ENCODE measurements at places on chromosomes 1 and 21.
A peak's percentile ranks its signal among the peaks of the same experiment; 100 is the strongest.

GRCh38 chr1:201542309-201543035 lies 3.5 kb downstream of the NAV1 start:
- DNase-seq: no peak

DNA sequence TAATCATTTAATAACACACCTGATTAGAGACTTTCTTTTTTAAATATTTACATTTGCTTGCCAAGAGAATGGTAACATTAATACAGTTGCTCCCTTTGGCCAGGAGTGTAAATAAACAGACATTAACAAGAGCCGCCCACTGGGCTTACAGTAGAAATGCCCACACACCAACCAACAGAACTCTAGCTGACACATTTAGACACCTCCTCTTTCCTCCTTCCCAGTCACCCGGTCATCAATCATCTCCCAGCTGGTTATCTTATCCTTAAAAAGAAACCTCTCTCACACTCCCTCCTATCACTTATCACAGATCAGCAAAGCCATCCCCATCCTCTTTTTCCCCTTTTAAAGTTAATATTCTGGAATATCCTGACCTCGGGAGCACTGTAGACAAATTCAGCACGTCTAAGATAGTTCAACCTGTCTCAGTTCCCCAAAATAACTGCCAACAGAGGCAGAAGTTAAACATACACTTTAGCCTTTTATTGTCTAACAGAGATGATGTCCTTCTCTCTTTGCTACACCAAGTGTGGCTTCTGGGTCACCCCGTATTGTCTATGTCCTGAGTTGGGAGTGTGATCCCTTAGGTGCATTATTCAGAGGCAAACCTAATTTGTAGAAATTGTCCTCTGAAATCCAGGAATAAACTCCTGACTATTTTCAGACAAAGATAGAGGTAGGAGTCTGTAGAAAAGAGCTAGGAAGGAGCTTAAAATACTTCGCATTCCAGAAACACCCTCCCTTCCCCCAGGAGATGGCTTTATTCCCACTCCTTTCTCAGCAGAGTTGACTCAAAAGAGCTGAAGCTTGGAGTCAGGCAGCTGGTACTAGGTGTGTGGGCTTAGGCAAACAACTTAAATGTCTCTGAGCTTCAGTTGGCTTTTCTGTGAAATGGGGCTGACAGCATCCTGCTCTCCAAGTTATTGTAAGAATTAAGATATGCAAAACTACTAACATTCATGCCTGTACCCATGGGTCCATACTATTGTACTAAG lies 8.8 kb downstream of the MYCL start:
- DNase-seq: peak; percentile 36

DNA sequence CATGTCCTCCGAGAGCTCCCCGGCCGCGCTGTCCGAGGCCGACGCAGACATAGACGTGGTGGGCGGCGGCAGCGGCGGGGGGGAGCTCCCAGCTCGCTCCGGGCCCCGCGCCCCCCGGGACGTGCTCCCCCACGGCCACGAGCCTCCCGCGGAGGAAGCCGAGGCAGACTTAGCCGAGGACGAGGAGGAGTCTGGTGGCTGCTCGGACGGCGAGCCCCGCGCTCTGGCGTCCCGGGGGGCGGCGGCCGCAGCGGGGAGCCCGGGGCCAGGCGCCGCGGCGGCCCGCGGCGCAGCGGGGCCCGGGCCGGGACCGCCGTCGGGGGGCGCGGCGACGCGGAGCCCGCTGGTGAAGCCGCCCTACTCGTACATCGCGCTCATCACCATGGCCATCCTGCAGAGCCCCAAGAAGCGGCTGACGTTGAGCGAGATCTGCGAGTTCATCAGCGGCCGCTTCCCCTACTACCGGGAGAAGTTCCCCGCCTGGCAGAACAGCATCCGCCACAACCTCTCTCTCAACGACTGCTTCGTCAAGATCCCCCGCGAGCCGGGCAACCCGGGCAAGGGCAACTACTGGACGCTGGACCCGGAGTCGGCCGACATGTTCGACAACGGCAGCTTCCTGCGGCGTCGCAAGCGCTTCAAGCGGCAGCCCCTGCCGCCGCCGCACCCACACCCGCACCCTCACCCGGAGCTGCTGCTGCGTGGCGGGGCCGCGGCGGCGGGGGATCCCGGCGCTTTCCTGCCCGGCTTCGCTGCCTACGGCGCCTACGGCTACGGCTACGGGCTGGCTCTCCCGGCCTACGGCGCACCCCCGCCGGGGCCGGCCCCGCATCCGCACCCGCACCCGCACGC lies 547 bp downstream of the FOXD2 start:
- no peak for DNase-seq

DNA sequence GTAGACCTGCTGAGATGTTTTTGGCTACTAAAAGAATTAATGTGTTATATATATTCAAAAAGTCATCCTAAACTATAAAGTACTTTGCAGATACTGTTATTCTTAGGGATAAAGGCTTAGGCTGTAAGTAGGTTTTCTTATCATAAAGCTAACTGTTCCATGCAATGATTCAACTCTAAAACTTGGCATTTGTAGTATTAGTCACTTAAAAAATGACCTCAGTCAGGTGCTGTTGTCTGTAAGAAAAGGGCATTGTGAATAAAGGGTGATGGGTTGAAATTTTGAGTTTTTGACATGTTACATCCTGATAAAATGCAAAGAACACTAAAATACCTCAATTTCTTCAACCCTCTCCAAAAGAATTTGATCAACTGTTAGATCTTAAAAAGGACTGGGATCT lies 32.9 kb downstream of the ADCY10 start:
- no peak for DNase-seq

- DNase-seq: no peak
Observed at GRCh38 chr1:17134724-17135123, 15.5 kb upstream of the PADI2 start.

GRCh38 chr1:68969441-68969840 lies 472.6 kb upstream of the DEPDC1 start:
- no peak for DNase-seq

DNA sequence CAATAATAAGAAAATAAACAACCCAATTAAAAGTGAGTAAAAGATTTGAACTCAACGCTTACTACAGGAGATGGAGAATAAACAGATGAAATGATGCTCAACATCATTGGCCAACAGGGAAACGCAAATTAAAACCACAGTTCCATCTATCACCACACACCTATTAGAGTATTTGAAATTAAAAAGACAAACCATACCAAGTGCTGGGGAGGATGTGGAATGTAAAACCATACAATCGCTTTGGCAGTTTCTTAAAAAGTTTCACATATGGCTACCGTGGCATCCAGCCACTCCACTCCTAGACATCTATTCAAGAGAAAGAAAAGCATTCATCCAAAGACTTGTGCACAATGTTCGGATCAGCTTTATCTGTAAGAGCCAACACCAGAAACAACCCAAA lies 1.3 kb upstream of the LRRC3 start:
- no peak for DNase-seq

DNA sequence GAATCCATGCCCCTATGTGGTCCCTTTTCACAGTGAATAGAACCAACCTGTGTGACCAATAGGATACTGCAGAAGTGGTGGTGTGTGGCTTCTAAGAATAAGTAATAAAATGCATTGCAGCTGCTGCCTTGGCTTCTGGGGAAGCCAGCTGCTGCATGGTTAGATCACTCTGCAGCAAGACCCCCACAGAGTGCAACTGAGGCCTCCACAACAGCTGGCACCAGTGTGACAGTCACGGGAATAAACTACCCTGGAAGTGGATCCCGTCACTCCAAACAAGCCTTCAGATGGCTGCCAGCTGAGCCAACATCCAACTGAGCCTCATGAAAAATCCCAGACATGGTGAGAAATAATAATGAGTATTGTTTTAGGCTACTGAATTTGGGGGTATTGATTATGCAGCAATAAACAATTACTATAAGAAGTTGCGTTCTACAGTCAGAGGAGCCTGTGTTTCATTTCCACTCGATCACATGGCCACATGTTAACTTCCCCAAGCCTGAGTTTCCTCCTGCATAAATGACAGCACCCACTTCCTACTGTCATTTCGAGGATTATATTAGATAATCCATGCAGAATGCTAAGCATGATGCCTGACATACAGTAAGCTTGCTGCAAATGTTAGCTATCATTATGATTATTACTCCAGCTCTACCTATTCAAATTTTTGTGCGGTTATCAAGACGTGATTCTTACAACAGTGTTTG lies 20.8 kb upstream of the COG2 start:
- no peak for DNase-seq

DNA sequence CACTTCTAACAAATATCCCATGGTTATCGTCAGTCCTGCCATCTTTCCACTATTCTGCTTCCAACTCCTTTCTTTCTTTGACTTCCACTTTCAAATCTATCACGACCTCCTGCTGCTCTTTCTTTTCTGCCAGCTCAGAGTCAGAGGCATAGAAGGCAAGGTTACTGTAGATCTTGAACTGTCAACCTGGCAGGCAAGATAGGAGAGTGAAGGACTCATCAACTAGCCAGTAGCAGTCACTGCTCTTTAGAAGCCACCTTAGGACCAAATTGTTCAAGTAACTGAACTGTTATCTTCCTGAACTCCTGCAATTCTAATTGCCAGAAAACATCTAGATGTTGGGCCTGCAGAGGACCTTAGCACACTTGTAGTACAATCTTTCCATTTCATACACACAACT lies 13.1 kb upstream of the FCER1A start:
- no peak for DNase-seq

GRCh38 chr1:23215751-23216449 lies 1.4 kb downstream of the HTR1D start:
- DNase-seq: no peak

- no peak for DNase-seq
Observed at GRCh38 chr1:156667610-156667967, 9.6 kb downstream of the NES start.

DNA sequence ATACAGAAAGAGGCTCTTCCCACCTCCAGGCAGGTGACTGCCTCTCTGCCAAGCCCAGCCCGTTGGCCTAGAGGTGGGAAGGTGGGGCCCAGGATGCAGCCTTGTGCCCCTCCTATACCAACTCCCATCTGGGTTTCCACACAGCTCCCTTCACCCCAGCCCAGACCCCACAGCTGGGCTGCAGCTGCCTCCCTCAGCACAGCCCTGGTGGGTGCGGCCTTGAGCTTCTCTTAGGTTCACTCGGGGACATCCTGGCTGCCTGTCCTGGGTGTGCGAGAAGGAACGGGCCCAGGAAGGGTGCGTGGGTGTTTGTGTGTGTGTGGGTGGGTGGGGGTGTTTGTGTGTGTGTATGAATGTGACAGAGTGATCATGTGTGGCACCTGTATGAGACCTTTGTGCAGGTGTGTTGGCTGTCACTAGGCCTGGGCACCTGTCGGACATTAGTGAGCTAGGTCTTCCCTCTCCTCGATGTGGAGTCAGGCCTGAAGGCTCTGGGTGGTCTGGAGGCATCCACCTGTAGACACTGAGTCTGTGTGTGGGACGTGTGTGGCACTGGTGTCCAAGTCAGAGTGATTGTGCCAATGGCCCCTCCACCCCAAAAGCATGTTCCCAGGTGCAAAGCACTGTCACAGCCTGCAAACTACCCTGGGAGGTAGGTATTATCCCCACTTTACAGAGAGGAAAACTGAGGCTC lies 30.7 kb downstream of the FOXO6 start:
- DNase-seq: peak; percentile 57

- no peak for DNase-seq
Observed at GRCh38 chr1:183323849-183324683, 94.1 kb downstream of the NMNAT2 start.

DNA sequence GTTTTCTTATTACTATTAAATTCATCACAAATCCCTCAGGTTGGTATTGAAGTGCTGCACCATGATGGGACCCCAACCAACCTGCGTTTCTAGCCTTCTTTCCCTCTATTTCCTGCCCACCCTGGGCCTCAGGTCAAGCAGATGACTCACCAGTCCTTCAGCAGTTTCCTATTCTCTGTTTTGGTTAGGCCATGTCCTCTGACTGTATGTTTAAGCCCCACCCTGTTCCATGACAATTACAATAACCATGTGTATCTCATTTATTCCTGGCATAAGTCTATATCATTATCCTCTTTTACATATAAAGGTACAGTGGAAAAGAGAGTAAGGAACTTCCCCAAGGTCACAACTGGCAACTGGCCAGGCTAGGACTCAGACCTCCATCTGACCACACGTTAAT lies 5.3 kb upstream of the FAM78B start:
- DNase-seq: no peak

GRCh38 chr1:205570796-205571537 lies 60.8 kb downstream of the ELK4 start:
- no peak for DNase-seq

- DNase-seq: no peak
Observed at GRCh38 chr21:44900559-44901251, 20.0 kb downstream of the ITGB2 start.

- DNase-seq: no peak
Observed at GRCh38 chr21:46437511-46437910, 21.2 kb upstream of the DIP2A start.

GRCh38 chr1:17248781-17249180 lies at the start of gene PADI3:
PADI3 (plus strand) TSS chr1:17249098; CDS start chr1:17249138, 40 bp downstream.
- no peak for DNase-seq

GRCh38 chr1:89043940-89044339 lies 21.1 kb downstream of the GBP1 start:
- no peak for DNase-seq

- DNase-seq: no peak
Observed at GRCh38 chr21:45381865-45382696, 22.9 kb upstream of the COL18A1 start.

GRCh38 chr1:15640667-15641066 lies 23.4 kb downstream of the DDI2 start:
- no peak for DNase-seq

- no peak for DNase-seq
Observed at GRCh38 chr1:6753320-6754140, 31.7 kb upstream of the CAMTA1 start.

- no peak for DNase-seq
Observed at GRCh38 chr1:161119092-161119903, 1.4 kb downstream of the NIT1 start.

DNA sequence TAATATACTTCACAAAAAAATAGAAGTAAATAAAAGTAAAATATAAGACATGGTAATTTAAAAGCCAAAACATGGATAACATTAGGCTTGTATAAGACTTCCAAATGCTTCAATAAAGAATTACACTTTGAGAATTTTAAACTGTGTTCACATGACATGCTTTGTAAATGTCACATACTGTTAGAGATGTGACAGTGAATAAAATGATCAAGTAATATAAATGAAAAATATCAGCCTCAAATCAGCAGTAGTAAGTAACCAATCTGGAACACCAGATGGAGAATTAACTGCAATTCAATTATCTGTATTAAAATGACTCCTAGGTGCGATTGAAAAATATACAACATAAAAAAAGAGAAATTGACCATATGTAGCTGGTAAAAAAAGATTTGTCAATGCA lies 1260.8 kb downstream of the BRINP3 start:
- no peak for DNase-seq

- DNase-seq: no peak
Observed at GRCh38 chr1:221648201-221648600, 93.7 kb downstream of the DUSP10 start.
